H4 (cell line): ENCODE measurements at places on chromosomes 12 and 14. TPM values are rescaled to one million over a fixed set of nuclear protein-coding genes. Genes with fewer than 3 reads are reported as not detected.

- no peak for DNase-seq
Measured at GRCh38 chr12:44375694-44376093, 500.4 kb downstream of the NELL2 start.

The KRT75 gene
- 0.12 TPM in 1 of 2 replicates, not detected in the other for total RNA-seq

The SYT1 gene
- 5.5 and 5.9 TPM in 2 replicates for total RNA-seq

- peak; percentile 26 for DNase-seq
Measured at GRCh38 chr14:70032447-70032846, 153.2 kb downstream of the SMOC1 start.

- no peak for DNase-seq
Measured at GRCh38 chr12:109116611-109116949, 193 bp downstream of the ACACB start.

DNA sequence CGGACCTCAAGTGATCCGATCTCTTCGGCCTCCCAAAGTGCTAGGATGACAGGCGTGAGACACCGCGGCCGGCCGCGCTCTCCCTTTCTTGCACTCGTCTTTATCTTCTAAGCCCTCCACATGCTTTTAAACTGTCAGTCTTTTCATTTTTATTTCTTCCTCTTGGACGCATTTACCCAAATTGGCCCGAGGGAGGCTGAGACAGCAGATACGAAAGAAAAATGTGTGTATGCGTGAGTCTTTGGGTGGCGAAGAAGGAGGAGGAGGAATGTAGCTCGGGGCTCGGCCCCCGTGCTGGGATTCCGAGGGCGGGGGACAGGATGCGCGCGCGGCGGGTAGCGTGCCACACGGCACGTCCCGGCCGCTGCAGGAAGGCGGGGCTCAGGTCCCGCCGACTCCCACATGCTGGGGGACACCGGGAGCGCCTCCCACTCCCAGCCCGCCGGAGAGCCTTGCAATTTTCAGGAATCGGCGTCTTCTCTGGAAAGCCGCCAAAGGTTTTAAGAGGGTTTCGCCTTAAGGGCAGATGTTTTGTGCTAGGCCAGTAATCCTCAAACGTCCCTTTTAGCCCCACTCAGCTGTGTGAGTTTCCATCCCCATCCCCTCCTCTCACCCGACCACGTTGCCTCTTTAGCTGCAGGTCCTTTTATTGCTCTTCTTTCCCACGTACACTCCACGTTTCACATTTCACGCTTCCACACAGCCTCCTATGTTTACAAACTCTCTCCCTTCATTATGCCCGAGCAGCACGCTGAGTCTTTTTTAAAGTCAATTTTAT lies 34.7 kb upstream of the SLC2A3 start:
- DNase-seq, result peak; percentile 96

DNA sequence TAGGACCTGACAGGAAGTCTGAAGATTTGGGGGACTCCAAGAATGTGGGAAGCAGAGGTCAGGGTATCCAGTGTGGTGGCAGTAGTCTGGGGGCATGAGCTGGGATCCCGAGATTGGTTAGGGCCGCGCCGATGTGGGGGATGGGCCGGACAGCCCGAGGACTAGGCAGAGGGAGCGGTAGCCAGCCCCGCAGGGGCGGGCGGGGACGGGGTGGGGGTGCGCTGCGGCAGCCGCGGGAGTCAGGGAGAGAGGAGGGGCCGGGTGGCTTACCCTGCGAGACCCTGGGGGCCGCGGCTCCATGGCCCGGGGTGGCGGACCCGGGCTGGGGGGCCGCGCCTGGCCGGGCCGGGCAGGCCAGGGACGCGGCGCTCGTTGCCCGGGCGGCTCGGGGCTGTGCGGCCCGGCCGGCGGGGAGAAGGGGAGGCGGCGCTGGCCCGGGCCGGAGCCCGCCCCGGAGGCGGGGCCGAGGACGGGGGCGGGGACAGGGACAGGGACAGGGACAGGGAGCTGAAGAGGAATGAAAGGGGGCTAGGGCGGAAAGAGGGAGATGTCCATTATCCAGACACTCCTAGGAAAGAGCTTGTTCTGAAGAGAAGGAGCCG lies 5.6 kb downstream of the ZNF385A start:
- peak; percentile 35 for DNase-seq

The GPR137C gene
- total RNA-seq, result 0.49 and 0.89 TPM in 2 replicates

The PRB2 gene
- not detected in 2 replicates for total RNA-seq

- peak; percentile 53 for DNase-seq
Measured at GRCh38 chr14:106436310-106436905, 910.0 kb downstream of the TMEM121 start.

The PIK3C2G gene
- total RNA-seq, result not detected in 2 replicates

DNA sequence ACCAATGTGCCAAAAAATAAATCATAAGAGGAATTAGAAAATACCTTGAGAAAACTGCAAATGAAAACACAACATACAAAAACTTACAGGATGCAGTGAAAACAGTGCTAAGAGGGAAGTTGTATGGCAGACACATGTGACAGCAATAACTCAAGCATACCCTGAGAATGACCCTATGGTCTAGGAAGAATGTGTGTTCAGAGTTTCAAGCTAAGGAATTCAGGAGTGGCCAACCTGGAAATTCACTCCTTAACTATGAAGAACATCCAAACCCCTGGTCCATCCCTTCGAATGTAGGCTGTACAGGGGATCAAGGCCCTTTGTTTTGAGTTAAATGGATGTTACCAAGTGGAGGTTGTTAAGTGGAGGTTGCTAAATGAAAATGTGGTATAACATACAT lies 16.7 kb upstream of the TTC9 start:
- DNase-seq, result no peak

The SIX6 gene
- not detected in 2 replicates for total RNA-seq

DNA sequence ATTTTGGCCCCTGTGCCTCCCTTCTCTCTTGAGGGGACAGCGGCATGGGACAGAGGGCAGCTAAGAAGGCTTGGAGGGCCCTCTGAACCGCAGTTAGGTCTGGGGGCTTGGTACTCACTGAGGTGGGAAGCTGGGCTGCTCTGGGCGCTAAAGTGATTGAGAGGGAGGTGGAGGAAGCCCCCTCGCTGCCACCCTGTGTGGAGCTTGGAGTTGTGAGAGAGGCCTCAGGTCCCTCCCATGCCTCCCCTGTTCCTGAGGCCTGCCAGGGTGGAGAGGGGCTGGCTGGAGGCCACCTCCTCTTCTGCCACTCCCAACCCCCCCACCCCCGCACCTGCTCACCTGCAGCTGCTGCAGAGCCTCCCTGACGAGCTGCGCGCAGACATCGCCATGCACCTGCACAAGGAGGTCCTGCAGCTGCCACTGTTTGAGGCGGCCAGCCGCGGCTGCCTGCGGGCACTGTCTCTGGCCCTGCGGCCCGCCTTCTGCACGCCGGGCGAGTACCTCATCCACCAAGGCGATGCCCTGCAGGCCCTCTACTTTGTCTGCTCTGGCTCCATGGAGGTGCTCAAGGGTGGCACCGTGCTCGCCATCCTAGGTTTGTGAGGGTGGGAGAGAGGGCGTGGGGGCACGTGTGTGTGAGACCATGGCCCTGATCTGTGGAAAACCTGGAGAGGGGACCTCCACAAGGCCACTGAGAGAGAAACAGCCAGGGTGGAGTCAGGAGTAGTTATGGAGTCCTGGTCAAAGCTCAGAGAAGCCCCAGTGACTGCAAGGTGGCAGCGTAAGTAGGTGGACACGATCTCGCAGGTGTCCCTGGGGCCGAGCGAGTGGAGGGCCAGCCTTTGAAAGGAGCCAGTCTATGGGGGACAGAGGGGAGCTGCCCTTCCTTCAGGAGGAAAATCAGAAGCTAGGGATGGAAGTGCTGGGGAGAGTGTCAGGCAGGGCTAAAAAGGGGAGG lies 11.2 kb downstream of the KCNH3 start:
- DNase-seq, result no peak

- DNase-seq, result no peak
Measured at GRCh38 chr12:48109424-48109823, 3.5 kb upstream of the SENP1 start.

The LRRC10 gene
- total RNA-seq, result not detected in 2 replicates

The TMEM229B gene
- total RNA-seq, result 4.9 and 5.7 TPM in 2 replicates

DNA sequence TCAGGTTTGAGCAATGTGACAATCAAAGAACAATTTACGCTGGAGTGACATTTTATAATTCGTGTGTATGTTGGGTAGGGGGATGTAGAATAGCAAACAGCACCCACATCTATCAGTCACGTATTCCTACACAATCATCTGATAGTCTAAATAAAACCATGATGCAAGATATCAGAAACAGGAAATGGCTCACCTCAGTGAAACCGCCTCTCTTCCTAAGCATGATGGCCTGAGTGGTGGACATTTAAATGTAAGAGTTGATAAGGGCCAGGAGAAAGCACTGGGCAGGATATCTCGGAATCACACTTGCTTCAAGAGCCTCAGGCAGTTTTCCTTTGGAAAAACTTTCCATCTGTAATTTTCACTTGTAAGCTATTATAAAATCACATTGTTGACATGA lies 128.2 kb downstream of the GRIP1 start:
- DNase-seq, result peak; percentile 13

- DNase-seq, result peak; percentile 94
Measured at GRCh38 chr14:69153152-69153872, 393 bp upstream of the DCAF5 start.

The SLC6A12 gene
- 0.08 TPM in 1 of 2 replicates, not detected in the other for total RNA-seq

- DNase-seq, result no peak
Measured at GRCh38 chr12:106113824-106114446, 24.8 kb downstream of the NUAK1 start.

The SAMD15 gene
- total RNA-seq, result 2.1 and 3.6 TPM in 2 replicates
